Activated T-cell treated with anti-CD3 and anti-CD28 coated beads for 4 hours (primary cell): ENCODE measurements at places on chromosomes 2 and 18.

- no peak for DNase-seq
Observed at GRCh38 chr2:121363632-121364420, 78.8 kb upstream of the TFCP2L1 start.

DNA sequence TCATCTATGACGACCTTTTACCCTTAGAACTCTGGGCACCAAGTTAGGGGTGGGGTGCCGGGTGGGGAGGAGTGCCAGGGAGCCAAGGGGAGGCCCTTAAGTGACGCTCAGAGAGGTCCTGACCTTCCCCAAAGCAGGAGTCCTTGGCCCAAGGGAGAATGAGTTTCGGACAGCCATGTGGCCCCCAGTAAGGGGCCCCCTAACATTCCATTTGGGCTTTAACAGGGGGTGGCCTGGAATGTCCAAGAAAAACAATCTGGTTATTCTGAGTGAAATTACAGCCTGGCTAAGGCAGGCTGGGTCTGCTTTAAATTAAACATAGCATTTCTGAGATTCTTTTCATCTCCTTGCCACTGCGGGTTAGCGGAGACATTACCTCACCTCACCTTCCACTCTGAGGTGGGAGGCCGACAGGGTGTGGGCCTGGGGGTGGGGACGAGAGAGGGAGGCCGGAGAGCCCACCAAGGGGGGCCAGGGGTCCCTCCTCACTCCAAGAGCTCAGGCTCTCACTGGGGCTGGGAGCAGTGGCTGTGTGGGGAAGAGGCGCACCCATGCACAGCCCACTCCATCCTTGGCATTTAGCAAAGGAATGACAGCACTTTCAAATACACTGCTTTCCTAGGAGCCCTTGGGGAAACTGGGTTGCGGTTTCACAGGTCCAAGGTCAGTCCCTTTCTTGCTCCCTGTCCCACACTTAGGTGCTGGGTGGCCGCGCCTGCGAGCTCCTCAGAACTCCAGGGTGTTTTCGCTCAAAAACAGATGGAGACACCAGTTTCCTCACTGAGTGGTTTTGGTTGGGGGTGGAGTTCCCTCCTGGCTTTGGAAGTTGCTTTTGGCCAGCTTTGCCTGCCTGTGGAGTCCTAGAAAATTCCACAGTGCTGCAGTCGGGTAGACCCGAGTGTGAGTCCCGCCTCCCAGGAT, 107.4 kb downstream of the POLR1A start:
- DNase-seq = no peak

GRCh38 chr2:118644190-118644589, 203.3 kb downstream of the EN1 start:
- DNase-seq = no peak

GRCh38 chr2:196718419-196719109, 79.0 kb downstream of the CCDC150 start:
- DNase-seq = no peak

DNA sequence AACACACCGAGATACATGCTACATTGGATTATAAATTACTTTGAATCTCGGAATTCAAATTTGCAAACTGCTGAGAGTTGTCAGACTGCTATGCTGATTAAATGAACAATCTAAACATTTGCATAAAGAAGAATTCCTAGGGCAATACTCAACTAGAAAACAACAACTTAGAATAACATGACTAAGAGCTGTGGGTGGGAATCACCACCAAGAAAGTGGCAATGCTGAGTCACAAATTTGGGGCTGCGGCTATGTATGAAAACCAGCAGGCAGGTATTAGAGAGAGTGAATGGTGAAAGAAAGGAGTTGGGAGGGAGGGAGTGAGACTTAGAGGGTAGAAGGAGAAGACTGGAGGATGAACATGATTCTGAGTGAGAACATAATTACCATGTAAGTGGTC, 559.5 kb downstream of the PIK3C3 start:
- no peak for DNase-seq

DNA sequence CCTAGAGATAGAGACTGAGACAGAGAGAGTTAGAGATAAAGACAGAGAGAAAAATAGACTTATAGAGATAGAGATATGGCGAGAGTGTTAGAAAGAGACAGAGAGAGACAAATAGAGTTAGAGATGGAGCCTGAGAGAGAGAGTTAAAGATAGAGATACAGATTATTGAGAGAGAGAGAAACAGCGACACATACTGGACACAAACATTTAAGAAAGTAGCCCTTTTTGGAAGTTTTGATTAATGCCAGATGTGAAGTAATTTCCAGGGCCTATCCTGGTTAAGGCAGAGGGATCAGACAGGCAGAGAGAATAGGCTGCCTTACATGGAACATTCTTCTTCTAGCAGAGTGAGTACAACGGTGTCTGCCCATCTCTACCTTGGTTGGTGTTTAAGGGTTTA, 311.6 kb upstream of the CDH7 start:
- no peak for DNase-seq

DNA sequence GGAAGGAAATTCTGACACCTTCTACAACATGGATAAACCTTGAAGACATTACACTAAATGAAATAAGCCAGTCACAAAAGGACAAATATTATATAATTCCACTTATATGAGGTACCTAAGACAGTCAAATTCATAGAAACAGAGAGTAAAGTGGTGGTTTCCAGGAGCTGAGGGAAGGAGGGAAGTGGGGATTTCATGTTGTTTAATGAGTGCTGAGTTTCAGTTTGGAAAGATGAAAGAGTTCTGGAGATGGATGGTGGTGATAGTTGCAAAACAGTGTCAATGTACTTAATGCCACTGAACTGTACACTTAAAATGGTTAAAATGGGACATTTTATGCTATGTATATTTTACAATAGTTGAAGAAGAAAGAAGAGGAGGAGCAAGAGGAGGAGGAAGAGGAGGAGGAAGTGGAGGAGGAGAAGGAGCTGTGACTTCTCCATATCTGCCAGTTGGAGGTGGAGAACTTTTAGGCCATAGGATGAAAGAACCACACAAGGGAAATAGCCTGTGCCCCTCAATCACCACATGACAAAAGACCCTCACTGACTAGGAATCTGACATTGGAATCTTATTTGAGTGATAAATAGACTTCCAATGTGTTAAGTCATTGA, 55.3 kb upstream of the LGALSL start:
- DNase-seq = no peak

- DNase-seq = no peak
Observed at GRCh38 chr2:29802986-29803385, 118.4 kb downstream of the ALK start.

DNA sequence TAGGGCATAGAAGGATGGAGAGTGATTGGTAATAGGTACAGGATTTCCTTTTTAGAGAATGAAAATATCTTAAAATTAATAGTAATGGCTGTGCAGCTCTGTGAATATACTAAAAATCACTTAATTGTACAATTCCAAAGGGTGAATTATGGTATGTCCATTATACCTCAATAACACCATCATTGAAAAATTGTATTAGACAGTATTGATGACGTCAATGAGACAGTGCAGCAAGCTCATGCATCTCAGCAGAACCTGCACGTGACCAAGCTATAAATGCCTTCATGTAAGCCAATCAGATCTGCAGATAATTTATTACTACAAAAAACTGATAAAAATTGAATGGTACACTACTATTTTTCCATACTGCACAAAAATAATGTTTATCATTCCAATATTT, 354.4 kb upstream of the CDH19 start:
- DNase-seq = no peak

DNA sequence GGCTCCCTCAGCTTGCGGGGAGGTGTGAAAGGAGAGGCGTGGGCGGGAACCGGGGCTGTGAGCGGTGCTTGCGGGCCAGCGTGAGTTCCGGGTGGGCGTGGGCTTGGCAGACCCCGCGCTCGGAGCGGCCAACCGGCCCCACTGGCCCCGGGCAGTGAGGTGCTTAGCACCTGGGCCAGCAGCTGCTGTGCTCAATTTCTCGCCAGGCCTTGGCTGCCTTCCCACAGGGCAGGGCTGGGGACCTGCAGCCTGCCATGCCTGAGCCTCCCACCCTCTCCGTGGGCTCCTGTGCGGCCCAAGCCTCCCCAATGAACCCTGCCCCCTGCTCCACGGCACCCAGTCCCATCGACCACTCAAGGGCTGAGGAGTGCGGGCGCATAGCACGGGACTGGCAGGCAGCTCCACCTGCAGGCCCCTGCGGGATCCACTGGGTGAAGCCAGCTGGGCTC, 48.2 kb downstream of the RNF138 start:
- DNase-seq = no peak

DNA sequence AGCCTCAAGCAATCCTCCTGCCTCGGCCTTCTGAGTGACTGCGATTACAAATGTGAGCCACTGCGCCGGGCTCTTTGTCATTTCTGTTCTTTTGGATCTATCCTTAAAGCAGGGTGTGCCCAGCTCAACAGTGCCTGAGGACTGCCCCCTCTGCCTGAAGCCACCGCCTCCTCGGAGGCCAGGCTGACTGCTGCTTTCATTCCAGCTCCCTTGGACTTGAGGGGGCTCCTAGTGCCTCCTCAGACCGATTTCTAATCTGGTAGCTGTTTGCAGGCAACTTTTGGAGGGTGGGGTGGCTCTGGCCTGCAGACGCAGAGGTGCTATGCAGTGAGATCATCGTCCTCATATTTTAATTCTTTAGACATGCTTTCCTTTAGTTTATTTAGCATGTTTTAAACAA, 35.9 kb upstream of the KLF11 start:
- no peak for DNase-seq

DNA sequence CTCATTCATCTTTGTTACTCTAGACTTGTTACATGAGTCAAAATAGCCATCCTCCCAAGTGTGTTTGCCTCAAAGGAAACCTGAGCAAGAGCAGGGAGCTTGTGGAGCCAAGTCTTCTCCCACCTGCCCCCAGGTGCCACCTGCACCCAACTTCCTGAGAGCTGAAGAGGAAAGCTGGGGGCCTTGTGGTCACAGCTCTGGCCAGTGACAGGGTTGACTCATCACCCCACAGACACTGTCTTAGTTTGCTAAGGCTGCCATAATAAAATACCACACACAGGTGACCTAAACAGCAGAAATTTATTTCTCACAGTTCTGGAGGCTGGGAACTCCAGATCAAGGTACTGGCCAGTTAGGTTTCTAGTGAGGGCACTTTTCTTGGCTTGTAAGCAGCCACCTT, 99.6 kb downstream of the TPGS2 start:
- DNase-seq = no peak

DNA sequence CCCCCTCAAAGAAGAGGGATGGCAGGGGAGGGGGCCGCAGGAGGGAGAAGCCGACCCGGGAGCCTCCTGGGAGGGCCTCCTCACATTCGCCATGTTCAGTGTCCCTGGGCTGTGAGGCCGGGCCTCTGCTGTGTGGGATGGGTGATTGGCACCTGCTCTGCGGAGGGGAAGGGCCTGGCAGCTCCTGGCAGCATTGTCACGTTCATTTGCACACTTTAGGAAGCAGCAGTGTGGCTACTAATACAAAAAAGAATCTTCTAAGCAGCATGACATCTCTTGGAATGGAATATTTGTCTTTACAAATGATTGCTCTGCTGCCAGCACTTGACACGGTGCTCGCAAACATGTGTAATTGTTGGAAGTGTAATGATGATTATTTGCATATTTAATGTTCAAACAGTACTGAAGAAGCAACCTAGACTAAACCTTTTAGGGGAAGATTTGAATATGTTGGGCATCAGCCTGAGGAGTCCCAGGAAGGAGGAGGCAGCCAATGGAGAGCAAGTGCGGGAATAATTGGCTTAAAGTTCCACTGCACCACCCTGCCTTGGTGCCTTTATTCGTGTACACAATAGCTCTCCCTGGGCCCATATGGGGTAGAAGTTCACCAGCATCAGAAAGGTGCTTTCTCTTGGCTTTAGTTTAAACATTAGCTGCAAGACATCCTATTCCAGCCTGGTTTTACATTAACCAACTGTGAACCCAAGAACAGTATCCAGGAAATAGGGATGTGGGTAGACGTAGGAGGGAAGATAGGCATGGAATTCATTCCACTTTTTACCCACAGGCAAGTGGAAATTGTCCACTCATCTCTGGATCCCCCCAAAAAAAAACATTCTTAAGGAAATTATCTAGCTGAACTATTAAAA, 404.9 kb downstream of the TMEM182 start:
- DNase-seq = no peak

- DNase-seq = no peak
Observed at GRCh38 chr2:121360566-121361300, 75.7 kb upstream of the TFCP2L1 start.

GRCh38 chr2:13779996-13780395, 852.5 kb upstream of the LRATD1 start:
- no peak for DNase-seq

- no peak for DNase-seq
Observed at GRCh38 chr2:13581471-13581870, 864.7 kb downstream of the TRIB2 start.

- no peak for DNase-seq
Observed at GRCh38 chr2:28407131-28407975, 14.7 kb downstream of the FOSL2 start.

- DNase-seq = no peak
Observed at GRCh38 chr18:29693334-29693733, 1349.2 kb downstream of the DSC3 start.

GRCh38 chr2:107633580-107634147, 193.0 kb upstream of the RGPD4 start:
- DNase-seq = no peak

DNA sequence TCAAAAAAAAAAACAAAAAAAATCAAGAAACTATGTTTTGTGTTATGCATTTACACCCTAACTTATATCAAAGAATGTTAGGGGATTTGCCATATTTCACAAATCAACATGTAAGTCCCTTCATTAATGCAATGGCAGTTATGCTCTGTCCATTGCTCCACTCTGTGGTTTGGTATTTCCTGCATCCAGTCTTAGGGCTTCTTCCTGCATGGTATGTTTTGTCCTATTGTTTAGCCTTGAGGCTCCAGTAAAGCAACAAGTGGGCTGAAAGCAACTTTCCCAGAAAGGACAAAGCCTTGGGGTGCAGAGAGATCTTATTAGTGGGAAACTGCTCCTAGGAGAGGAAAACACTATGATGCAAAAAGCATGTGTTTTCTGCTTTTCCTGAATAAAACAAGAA, 474.1 kb downstream of the IRS1 start:
- DNase-seq = no peak

- no peak for DNase-seq
Observed at GRCh38 chr18:67951137-67951536, 434.6 kb upstream of the DSEL start.

GRCh38 chr2:85933753-85934594, 45.2 kb upstream of the ST3GAL5 start:
- DNase-seq = no peak

GRCh38 chr18:34637094-34637801, 72.8 kb upstream of the DTNA start:
- no peak for DNase-seq

DNA sequence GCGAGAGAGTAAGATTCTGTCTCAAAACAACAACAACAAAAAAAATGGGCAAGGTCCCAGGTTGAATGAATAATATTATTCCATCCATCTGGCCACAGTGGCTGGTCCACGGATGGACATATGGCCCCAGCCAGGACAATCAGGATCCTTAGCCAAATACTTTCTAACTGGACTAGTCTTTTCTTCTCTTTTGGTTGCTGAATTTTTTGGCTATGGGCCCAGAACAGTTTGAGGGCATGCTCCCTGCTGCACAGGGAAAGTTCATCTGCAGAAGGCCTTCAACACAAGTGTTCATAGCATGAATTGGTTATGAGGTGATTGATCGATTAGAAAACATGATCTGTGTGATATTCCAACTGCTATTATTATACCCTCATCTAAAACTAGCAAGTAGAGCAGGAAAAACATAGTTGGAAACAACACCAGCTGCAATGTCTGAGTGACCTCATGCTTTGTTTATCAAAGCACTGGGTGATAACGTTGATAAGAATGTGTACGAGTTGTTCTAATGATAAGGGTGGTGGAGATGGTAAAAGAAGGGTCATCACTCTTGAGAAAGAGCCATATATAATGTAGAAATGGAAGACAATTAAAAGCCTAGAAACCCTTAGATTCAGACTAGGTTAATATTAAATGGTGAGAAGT, 47.8 kb upstream of the RNF103 start:
- DNase-seq = no peak
